ENCODE measurements at places on chromosomes 1 and 21.

DNA sequence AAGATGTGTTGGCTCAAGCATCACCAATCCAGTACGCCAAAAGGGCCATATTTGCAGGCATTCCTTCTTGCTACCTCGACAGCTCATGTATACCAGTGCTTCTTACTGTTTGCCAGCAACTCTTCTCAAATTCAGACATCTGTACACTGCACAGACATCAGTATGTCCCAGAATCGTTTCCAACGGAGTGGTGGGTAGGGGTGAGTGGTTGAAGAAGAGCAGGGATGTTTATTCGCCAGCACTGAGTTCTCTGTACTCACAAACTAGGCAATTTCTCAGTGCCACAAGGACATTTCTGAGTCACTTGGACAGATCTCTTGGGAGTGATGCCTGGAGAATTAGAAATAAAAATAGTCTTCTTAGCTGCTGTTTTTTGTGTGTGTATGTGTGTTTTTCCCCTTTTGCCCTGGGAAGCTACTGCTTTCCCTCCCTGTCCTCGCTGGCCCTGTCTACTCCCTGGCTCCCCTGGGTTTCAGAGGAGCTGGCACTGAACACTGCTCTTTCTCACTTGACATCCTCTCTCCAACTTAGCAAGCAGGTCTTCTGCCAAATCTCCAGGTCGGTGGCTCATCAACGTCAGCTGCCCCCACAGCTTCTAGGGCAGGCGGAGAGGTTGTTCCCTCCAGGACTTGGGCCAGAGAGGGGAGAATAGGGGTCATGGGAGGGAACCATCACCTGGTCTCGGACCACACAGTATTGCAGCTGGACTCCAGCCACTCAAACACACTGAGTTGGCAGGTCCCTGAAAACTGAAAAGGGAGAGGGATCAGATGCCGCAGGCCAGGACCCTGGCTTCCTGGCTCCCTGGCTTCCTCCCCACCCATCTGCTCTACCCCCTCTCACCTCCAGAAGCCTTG is 90.5 kb downstream of the NMNAT2 start:
- DNase-seq = no peak

- no peak for DNase-seq
Measured at GRCh38 chr1:3536420-3537195, 74.7 kb downstream of the MEGF6 start.

DNA sequence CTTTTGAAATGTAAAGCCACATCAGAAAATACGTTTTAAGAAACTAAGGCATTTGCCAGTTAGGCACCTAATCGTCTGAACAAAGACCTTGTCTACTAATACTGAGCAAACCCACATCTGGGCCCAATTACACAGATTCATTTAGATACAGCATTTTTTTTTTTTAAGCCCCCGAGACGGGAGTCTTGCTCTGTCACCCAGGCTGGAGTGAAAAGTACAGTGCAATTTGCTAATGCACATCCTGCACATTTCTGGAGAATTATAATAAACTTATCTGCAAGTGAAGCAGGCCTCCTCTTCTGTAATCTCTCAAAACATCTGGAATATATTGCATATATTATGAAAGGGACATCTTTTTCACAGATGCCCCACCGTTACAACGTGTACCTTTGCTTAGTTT is 3.3 kb downstream of the RSRP1 start:
- no peak for DNase-seq

- peak; percentile 28 for DNase-seq
Measured at GRCh38 chr1:159700312-159700711, 14.1 kb downstream of the CRP start.

GRCh38 chr1:2290595-2291510 is 62.7 kb downstream of the SKI start:
- no peak for DNase-seq

GRCh38 chr1:13664451-13664850 is 35.5 kb upstream of the PRDM2 start:
- no peak for DNase-seq

Measured in mesendoderm (in vitro differentiated cells).